ENCODE measurements at places on chromosomes 6 and 20.

GRCh38 chr6:4611429-4612129, 164.6 kb upstream of the CDYL start:
- no peak for DNase-seq

GRCh38 chr20:22689266-22689665, 104.9 kb upstream of the FOXA2 start:
- no peak for DNase-seq

DNA sequence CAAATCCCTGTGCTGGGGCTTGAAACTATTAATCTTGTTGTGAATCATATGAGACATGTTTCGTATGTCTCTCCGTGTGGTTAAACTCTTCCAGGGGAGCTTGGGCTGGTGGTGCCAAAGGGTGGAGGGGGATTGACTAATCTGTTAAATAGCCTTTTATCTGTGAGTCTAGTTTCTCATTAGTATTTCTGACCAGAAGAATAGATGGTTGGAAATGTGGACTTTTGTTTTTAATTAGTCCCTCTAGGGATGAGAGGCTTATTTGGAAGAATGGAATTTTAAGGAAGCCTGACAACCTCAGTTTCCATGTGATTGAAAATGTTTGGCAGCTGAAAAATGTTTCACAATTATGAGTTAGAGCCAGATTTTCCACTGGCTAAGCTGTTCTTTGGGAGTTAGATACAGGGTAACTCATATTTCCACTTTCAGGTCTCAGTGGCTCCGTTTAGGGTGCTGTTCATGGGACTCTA, 117.3 kb downstream of the BCKDHB start:
- DNase-seq, result no peak

- DNase-seq, result no peak
Observed at GRCh38 chr6:24923885-24924401, 11.8 kb downstream of the RIPOR2 start.

DNA sequence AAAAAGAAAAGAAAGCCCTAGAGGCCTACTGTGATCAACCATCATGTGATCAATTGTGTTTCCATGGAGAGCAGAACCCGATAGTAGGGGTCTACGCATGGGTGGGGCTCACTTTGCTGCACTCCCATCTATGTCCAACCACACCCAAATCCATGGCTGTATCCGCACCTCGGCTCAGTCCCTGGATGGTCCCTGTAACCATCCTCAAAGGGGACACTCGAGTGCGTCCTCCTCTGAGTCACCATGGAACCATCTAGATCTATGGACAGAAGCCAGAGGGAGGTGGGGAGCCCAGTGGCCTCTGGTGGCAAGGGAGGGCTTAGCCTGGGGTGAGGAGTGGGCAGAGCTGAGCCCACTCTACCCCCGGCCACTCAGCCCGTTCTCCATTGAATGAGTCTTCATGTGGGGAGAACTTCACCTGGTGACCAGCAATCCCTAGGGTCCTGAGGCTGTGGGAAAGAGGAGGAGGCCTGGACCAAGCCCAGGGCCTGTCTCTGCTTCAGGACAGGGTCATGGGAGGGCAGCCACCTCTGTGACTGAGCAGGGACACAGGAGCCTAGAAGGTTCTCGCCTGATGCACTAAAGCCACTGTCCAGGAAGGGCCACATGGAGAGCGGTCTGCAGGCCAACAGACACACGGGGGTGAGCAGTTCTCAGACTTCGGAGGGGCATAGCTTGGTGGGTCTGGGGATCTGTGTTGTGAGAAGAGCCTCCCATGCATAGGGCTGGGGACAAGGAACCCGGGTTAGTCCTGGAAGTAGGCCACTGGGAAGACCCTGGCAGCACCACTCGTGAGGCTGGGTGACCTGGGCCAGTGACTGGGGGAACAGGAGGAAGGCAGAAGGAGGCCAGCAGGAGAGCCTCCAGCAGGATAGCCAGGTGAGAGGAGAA, 19.3 kb downstream of the RAET1L start:
- DNase-seq, result no peak

GRCh38 chr20:41176711-41177552, 39.6 kb downstream of the PLCG1 start:
- DNase-seq, result no peak

DNA sequence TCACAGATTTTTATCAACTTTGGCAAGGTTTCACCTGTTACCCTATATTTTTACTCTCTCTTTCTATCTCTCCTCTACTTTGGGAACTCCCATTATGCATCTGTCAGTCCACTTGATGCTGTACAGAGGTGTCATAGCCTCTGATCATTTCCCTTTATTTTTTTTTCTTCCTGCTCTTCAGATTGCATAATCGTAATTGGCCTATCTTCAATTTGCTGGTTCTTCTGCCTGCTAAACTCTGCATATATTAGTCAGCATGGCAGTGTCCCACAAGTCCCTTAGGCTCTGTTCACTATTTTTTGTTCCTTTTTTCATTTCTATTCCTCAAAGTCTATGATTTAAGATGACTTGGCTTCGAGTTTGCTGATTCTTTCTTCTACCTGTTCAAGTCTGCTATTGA, 44.7 kb upstream of the MICB start:
- no peak for DNase-seq

GRCh38 chr20:39568109-39568508, 606.0 kb downstream of the DHX35 start:
- DNase-seq, result no peak

DNA sequence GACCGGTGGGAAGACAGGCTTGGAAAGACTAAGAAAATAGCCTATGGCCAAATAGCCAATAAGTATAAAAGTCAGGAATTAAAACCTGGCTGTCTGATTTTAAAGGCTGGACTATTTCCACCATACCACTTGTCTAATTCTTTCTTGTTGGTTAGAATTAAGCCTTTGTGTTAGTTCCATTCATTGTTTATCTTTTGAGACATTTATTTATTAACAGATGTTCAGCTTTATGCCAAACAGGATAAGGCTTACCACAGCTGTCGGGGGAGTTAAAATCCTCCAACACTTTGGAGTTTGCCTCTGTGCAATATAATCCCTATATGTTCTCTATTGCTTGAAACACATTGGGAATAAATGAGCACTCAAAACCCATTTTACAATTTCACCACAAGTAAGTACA, 208.3 kb downstream of the TMEM200A start:
- no peak for DNase-seq

- no peak for DNase-seq
Observed at GRCh38 chr6:14810021-14810420, 435.8 kb upstream of the JARID2 start.

DNA sequence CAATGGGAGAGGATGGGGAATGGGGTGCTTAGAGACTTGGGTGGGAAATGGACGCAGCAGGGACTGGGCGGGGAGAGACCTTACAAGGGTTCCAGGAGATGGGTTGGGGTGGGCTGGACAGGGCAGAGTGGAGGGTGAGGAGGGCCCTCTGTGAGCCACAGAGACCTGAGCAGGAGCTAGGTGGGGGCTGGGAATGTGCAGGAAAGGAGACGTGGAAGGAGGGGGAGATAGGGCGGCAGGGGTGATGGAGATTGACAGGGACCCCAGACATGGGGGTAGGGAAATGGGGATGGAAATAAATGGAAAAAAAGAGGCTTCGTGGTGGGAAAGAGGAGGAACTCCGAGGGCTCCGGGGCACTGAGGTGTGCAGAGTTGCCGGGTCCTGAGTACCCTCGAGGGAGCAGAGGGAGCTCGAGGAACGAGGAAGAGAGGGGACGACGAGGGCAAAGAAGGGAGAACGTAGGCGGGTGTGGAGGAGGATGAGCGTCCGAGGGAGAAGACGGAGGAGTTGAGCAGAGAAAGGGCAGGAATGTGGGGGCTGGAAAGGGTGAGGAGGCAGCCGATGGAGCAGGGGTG, 2.0 kb upstream of the CTCFL start:
- no peak for DNase-seq

GRCh38 chr6:48388044-48388443, 277.0 kb upstream of the PTCHD4 start:
- DNase-seq, result no peak

DNA sequence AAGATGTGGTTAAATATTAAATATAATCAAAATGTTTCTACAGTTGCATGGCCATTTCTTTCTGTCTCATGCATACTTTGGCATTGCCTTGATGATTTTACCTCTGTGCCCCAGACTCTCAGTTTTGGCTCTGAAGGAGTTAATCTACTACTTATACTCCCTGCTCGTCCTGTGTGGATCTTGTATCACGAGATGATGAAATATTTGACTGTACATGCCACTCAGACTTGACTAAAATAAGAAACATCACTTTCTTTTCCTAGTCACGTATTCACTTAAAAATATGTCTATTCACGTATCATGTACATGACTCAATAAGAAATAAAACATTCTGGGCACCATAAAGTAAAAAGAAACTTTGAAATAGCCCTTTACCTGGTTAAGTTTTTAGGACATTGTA, 397.7 kb downstream of the RFPL4B start:
- no peak for DNase-seq

- DNase-seq, result no peak
Observed at GRCh38 chr6:10385524-10386132, 29.2 kb downstream of the TFAP2A start.

DNA sequence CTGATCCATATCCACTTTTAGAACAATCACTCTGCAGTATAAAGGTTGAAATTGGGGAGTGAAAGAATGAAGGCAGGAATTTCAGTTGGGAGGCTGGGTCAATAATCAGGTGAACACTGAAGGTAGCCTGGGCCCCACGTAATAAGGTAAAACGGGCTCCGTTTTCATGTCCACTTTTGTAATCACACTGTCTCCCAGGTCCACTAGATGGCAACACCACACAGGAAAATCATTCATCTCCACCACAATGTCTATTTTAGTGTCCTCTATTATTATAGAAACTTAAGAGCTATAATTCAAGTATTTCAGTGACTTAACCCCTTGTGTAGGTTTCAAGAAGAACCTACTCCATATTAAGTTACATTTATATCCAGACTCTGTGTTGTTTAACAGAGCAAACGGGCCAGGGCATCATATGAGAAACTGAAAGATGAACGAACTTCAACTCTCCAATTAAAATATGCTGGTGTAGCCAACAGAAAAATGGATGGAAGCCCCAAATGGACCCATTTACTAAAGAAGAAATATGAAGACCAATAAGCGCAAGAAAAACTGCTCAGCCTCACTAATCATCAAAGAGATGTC, 45.9 kb upstream of the MC3R start:
- DNase-seq, result peak; percentile 39

GRCh38 chr20:53840532-53840931, 229.9 kb downstream of the BCAS1 start:
- no peak for DNase-seq

- DNase-seq, result no peak
Observed at GRCh38 chr6:168107191-168107983, 28.4 kb upstream of the FRMD1 start.

GRCh38 chr20:41342474-41343464, 2.1 kb downstream of the LPIN3 start:
- DNase-seq, result peak; percentile 64

DNA sequence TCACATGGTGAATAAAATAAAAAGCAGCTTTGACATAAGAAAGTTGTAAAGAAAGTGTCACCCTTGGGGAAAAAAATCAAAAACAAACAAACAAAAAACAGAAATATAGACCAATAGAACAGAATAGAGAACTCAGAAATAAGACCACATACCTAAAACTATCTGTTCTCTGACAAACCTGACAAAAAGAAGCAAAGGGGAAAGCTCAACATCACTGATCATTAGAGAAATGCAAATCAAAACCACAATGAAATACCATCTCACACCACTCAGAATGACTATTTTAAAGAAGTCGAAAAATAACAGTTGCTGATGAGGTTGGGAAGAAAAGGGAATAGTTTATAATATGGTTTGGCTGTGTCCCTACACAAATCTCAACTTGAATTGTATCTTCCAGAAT, 159.1 kb downstream of the TINAG start:
- no peak for DNase-seq

GRCh38 chr20:63330940-63331339, 30.2 kb downstream of the CHRNA4 start:
- no peak for DNase-seq

DNA sequence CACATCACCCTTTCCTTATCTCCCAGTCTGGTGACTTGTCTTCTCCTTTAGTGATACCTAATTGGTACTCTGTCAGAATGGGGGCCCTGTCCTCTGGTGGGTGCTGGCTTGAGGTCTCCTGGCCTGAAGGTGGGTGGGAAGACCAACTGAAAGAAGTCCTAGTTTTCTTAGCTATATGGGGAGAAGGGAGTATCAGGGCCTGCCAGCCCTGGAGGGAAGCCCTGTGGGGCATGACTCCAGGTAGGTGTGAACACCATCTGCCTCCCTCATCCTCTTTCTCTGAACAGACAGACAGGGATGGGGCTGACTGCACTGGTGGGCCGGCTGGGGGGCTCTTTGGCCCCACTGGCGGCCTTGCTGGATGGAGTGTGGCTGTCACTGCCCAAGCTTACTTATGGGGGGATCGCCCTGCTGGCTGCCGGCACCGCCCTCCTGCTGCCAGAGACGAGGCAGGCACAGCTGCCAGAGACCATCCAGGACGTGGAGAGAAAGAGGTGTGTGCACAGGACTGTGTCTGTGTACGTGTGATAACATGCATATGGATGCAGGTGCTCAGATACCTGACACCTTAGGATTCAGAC, 4.8 kb downstream of the CRIP3 start:
- DNase-seq, result no peak

DNA sequence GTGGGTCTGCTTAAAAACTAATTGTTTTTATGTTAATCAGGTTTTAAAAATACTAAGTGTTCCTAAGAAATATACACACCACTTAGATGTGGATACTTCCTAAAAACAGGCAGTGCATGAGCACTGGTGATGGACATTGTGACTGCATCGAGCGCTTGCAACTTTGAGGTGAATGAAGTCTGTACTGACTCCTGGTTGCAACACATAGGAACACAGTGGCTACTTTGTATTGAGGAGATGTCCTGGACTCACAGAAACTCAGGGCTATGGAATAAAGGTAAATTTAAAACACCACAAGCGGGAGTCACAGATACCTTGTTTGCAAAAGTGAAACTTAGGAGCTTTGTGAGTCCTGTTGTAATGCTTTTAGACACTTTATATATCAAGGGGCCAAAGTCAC, 55.6 kb upstream of the POLR1H start:
- no peak for DNase-seq

DNA sequence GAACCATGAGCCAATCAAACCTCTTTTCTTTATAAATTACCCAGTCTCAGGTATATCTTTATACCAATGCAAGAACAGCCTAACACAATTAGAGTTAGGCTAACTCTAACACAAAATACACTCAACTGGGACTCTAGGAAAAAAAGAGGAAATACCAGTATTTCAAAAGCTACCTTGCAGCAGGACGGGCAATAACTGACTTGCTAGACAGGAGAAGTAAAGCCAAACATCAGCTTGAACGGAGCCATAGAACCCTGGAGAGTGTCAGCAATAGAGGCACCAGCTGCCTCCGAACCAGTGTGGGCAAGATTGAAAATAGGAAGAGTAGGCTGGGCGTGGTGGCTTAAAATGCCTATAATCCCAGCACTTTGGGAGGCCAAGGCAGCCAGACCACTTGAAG, 162.0 kb upstream of the SOX4 start:
- no peak for DNase-seq

Data from Caco-2 (cell line).